Left kidney (tissue), 8 donors: ENCODE measurements at places on chromosomes 13 and 19.
A peak's percentile ranks its signal among the peaks of the same experiment; 100 is the strongest.

DNA sequence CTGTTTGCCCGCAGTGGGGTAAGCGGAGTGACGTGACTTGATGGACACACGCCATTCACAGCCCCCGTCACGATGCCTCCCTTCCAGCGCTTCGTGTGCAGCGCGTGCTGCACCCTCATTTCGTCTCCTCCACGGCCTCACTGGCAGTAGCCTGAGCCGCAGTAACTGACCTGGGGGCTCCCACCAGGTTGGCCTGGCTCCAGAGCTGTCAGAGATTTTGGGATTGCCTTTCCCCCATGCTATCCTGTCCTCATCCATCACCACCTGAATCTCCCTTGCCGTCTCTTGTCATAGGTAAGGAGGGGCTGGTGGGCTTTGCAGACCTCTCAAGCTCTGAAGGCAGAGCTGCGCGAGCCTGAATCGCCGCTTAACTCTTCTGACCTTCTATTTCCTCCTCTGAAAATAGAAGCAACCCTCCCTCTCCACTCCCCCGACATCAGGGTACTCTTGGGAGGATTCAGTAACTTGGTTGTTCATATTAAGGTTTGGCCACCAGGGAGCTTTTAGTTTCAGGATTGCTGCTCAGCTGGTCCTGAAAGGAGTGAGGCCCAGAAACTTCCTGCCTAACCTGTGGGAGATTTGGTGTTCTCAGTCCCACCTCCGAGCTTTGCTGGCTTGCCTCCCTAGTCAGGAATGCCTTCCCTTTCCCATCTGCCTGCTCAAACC lies 27.9 kb downstream of the SIGLEC5 start:
- DNase-seq = no peak

DNA sequence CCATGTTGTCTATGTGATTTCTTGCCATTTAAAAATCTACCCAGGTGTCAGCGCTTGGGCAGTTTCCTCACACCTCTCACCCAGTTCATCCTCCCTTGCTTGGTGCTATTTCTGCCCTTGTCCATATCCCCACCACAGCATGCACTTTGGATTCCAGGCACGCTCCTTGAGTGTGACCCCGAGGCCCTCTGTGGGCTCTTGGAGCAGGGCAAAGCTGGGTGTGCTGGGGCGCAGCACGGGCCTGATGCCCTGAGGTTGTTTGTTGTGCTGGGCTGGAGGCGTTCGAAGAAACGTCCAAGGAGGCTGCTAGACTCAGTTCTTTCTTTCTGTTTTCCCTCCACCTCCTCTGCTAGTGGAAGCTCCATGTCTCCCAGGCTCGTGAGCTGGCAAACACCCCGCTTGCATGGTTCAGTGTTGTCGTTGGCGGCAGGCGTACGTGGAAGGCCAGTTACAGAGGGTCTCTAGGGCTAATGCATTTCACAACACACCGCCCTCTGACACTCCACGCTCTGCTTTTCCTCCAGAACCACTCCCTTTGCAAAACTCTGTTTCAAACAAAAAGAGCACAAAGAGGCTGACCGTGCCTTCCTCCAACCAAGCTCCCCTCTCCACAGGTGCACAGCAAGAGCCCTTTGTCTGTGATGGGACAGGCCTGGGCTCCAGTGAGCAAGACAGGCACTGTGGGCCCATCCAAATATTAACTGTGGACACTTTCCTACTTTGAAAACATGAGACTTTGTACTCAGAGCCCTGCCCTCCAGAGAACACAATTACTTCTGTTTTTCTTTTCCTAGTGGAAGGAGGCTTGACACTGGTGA lies 117.7 kb upstream of the GJB6 start:
- DNase-seq = no peak

DNA sequence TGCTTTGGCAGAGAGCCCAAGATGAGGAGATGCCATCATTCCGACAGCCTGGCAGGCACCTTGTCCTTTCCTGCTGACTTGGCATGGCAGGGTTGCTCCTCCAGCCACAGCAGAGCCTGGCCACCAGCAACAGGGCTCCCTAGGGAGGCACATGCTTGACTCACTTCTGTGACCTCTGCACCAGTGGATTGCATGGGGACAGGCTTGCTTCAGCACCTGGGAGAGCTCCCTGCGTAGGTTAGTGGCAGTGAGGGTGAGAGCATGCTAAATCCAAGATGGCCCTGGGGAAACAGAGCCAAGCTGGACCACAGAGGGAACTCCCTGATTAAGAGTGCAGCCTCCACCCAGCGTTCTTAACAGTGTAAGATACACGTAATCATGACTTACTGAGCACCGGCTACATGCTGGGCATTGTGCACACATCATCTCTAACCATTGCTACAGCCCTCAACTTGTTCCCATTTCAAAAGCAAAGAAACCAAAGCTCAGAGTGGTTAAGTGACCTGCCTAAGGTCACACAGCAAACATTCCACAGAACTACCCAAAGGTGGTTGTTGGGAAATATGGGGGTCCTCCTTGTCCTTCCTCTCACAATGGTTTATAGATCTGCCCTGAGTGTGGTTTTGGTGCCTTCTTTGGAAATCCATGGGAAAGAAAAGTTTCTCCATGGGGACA lies 116.6 kb upstream of the UQCRFS1 start:
- peak; percentile 57 for DNase-seq

GRCh38 chr13:60178327-60178726 lies 14.6 kb upstream of the DIAPH3 start:
- DNase-seq = no peak

- DNase-seq = peak; percentile 90
These were observed 11.0 kb downstream of the FUZ start for GRCh38 chr19:49801966-49802661.

- no peak for DNase-seq
These were observed 4.6 kb downstream of the CBARP start for GRCh38 chr19:1233115-1233667.

DNA sequence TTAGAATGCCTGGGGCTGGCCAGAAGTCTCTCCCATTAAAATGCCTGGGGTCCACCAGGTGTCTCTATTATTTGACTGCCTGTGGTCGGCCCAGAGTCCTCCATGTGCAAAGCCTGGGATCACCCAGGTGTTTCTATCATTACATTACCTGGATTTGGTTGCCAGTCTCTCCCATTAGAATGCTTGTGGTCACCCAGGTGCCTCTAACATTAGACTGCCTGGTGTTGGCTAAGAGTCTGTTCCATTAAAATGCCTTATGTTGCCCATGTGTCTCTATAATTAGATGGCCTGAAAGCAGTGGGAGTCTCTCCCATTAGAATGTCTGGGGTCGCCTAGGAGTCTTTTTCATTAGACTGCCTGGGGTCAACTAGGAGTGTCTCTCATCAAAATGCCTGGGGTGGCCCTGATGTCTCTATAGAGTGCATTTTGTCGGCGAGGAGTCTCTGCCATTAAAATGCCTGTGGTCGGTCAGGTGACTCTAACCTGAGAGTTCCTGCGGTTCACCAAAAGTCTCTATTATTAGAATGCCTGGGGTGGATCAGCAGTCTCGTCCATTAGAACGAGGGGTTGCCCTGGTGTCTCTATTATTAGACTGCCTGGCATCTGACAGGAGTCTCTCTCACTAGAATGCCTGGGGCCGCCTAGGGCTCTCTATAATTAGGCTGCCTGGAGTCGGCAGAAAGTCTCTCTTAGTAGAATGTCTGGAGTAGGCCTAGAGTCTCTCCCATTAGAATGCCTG lies 1540.5 kb downstream of the UQCRFS1 start:
- DNase-seq = no peak

DNA sequence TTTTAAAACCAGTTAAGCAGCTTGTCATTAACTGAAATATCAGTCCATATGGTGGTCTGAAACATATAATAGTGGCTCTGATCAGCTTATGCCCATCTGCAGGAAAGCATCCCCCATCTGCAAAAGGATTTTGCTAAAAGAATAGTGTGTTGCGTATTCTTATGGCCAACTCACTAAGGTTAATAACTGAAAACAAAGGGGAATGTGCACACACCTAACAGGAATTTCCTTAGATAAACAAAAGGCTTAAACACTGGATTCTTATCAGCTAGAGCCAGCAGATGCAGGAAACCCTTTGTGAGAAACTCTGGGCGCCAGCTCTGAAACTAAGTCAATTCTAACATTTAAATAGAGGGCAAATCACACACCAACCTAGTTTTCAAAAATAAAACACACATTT lies 22.1 kb downstream of the VPS36 start:
- DNase-seq = no peak

DNA sequence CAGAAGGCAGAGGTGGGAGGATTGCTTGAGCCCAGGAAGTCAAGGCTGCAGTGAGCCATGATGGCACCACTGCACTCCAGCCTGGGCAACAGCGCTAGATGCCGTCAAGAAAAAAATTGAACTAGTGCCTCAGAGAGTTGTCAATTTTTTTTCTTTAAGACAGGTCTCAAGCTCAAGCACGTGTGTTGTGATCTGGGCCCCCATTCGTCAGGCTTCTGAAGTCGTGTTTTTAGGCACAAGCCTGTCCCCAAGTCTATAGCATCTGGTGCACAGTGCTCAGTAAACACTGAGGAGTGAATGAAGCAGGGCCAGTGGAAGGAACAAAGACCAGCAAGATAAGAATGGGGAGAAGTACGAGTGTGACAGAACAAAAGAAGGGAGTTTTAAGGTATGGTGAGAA lies 23.7 kb upstream of the LAMP1 start:
- no peak for DNase-seq

DNA sequence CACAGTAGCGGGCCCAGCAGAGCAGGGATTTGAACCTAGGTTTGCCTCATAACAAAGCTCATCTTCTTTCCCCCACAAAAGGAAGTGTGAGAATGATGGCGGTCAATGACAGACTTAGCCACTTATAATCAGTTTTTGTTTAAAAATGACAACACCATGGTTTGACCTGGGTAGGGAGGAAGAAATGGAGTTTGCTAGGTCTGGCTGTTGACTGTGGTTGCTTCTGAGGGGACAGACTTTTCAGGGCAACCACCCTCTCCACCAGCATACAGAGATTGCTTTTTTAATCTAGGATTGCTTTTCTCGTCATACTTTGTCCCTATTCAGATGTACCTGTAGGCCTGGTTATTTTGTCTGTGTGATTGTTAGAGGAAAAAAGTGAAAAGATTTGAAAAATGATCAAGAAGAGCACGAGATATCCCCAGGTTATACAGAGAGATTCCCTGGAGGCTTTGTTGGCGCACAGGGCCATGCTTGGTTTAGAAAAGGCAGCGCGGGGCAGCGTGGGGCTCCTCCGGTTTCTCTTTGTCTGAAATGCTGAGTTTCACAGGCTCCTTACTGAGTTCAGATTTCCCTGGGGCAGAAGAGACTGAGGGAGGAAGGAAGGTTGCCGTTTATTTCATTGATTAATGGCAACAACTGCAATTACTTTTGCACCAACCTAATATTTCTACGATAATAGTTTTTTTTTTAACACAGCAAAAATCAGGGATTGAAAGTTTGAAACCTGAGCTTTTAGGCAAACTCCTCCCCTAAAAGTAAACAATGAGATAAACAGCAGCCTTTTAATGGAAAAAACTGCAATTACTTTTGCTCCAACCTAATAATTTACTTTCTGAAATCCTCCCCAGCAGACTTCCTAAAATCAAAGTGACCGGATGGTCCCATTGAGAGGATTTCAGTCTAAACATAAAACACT lies 97.0 kb upstream of the RNF113B start:
- no peak for DNase-seq

- DNase-seq = no peak
These were observed 16.0 kb downstream of the FXYD5 start for GRCh38 chr19:35170359-35171061.

DNA sequence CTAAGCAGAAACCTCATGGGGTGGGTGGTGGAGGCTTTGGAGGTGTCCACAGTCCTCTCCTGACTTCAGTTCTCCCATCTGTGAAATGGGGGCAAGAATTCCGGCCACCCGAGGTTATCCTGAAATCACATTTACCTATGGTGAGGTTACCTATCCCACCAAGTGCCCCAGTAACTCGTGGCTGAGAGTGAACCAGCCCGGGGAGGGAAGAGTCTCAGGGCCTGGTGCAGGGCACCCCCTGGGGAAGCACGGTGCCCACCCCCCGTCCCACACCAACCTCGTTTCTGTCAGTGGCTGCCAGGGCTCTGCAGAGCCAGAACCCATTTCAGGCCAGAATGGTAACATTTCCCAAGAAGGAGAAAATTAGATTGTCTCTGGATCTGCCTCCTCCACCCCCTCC lies 83.7 kb upstream of the VSTM2B start:
- DNase-seq = no peak

DNA sequence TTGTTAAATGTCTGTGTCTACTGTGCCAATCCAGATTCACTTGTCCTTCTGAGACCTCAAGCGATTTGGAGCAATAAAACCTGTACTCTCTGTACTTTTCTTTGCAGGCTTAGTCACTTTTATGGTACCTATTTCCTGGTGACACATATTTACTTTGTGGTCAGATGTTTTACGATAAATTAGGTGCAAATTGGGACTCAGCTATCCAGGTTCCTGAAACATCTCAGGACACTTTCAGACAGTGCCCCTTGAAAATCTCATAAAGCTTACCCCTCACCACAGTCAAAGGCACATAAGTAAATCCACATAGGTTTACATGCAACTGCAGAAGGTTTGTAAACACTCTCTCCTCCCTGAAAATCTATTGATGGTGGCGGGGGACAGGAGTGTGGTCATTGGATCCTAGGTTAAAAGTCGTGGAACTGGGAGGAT lies 438.8 kb downstream of the EFNB2 start:
- DNase-seq = no peak

DNA sequence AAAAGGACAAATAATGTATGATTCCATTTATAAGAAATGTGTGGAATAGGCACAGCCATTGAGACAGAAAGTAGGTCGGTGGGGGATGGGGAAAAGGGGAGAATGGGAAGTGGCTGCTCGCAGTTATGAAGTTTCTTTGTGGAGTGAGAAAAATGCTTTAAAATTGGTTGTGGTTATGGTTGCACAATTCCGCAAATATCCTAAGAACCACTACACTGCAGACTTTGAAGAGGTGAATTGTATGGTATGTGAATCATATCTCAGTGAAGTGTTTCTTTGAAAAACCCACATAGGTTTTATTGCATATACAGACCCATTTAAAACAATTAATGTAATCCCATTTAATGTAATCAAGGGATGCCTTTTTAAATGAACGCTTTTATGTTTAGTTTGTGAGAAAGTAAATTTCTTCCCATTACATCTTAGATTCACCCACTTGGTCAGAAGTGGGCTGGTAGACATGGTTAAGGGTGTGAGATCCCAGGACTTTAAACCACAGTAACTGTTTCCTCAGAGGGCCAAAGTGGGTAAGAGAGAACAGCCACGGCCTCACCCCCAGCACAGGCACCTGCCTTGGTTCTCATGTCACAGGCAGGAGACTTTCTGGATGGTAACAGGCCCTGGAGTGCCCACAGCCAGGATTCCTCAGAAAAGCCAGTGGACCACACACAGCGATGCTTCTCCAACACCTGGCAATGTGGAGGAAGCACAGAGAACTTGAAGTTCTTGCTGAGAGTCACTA lies 119.3 kb upstream of the GJB6 start:
- DNase-seq = no peak
